ENCODE measurements at places on chromosomes 5 and 9. TPM values are rescaled to one million over a fixed set of nuclear protein-coding genes. Genes with fewer than 3 reads are reported as not detected.

Gene FAM120A
- 83.4 TPM for total RNA-seq

Gene C9orf50
- total RNA-seq, result not detected

Gene OGN
- 10.0 TPM for total RNA-seq

GRCh38 chr5:103620851-103621547 lies 58.4 kb upstream of the NUDT12 start:
- no peak for DNase-seq

Gene WDR31
- 13.8 TPM for total RNA-seq

DNA sequence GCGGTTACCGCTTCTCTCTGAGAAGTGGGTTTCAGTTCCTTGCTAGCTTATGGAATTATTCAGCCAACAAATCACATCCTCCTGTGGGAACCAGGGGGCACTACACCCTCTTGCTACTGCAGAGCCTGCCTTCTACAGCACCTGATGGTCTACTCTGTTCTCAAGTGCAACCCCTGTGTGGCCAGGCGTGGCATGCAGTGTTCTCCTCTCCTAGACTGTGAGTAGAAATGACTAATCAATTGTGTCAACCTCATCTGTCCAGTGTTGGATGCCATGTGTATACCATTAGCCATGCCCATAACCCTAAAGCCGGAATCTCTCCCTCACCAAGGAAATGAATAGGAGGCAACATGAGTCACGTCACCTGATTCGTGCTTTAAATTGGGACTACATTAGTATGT lies 117.2 kb upstream of the LIFR start:
- DNase-seq, result no peak

Measured in Right ventricle myocardium superior (tissue), 1 donor.